ENCODE measurements at places on chromosomes 4 and X.

DNA sequence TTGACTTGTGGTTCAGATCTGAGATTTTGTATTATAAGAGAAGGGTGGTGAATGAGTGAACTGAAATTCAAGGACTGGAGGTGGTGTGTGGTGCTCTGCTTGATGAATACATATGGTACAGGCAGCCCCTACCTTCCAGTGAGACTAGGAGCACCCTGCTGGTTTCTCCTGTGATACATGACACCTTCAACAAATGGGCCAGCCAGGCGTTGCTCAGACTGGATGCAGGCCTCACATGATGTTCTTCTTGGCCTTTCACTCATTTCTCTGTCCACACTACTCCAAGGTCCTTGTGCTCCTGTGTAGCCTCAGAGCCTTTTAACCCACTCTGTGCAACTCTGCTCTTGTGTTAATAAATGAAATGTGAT lies 67.2 kb downstream of the FNIP2 start:
- DNase-seq, result no peak

DNA sequence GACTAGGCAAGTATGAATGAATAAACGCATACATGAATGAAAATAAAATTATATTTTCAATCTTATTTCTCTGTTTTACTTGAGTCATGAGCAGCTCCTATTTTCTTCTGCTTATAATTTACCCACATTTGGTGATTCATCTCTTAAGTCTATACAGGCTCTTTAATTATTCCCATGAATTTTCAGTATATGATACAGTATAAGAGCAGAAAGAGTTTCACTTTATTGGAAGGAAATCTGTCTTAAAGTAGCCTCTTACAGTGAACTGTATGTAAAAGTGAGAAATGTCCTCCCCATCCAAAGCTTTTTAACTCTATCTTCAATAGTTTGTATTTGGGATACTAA lies 50.8 kb downstream of the TMEM165 start:
- no peak for DNase-seq

DNA sequence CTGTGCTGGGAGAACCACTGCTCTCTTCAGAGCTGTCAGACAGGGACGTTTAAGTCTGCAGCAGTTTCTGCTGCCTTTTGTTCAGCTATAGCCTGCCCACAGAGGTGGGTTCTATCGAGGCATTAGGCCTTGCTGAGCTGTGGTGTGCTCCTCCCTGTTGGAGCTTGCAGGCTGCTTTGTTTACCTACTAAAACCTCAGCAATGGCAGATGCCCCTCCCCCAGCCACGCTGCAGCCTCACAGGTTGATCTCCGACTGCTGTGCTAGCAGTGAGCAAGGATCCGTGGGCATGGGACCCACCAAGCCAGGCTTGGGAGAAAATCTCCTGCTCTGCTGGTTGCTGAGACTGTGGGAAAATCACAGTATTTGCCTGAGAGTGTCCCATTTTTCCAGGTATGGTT lies 133.8 kb upstream of the UBQLN2 start:
- DNase-seq, result peak; percentile 0

DNA sequence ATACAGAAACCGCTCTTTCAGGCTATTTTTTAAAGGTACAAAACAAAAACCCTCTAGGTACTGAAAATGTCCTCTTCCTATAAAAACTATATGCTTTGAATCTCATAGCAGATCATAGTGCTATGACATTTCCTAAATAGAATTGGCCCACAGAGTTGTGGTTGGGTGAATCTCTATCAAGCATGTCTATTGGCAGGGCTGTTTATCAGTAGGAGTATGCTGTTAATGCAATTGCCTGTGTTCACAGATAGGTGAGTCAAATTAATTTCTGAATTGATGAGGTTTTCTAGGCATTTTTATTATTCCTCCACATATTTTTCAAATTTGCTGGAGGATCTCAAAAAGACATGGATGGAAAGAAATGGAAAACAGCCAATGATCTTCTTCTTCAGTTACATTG lies 73.9 kb downstream of the QRFPR start:
- DNase-seq, result no peak

GRCh38 chr4:181264893-181265292 lies 978.3 kb upstream of the TENM3 start:
- DNase-seq, result peak; percentile 71

GRCh38 chr4:80465238-80465637 lies 129.7 kb downstream of the CFAP299 start:
- no peak for DNase-seq

- no peak for DNase-seq
Observed at GRCh38 chr4:82797405-82798111, 1.0 kb downstream of the SCD5 start.

- peak; percentile 45 for DNase-seq
Observed at GRCh38 chr4:7043284-7044136, at the start of gene TADA2B. Gene TADA2B, plus strand, starts transcription at chr4:7043372. Its CDS starts 208 bp downstream, at chr4:7043580.

DNA sequence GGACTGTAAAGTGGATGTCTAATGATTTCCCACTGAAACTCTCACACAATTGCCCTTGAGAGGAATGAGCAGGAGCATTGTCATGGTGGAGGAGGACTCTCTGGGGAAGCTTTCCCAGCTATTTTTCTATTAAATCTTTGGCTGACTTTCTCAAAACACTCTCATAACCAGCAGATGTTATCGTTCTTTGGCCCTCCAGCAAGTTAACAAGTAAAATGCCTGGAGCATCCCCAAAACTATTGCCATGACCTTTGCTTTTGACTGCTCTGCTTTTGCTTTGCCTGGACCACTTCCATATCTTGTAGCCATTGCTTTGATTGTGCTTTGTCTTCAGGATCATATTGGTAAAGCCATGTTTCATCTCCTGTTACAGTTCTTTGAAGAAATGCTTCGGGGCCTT lies 120.2 kb upstream of the PDE5A start:
- no peak for DNase-seq

- DNase-seq, result no peak
Observed at GRCh38 chrX:155434906-155435743, 23.3 kb downstream of the F8A3 start.

- DNase-seq, result no peak
Observed at GRCh38 chr4:128782076-128782715, 27.3 kb upstream of the JADE1 start.

GRCh38 chrX:130426531-130426930 lies 24.7 kb downstream of the RBMX2 start:
- no peak for DNase-seq

DNA sequence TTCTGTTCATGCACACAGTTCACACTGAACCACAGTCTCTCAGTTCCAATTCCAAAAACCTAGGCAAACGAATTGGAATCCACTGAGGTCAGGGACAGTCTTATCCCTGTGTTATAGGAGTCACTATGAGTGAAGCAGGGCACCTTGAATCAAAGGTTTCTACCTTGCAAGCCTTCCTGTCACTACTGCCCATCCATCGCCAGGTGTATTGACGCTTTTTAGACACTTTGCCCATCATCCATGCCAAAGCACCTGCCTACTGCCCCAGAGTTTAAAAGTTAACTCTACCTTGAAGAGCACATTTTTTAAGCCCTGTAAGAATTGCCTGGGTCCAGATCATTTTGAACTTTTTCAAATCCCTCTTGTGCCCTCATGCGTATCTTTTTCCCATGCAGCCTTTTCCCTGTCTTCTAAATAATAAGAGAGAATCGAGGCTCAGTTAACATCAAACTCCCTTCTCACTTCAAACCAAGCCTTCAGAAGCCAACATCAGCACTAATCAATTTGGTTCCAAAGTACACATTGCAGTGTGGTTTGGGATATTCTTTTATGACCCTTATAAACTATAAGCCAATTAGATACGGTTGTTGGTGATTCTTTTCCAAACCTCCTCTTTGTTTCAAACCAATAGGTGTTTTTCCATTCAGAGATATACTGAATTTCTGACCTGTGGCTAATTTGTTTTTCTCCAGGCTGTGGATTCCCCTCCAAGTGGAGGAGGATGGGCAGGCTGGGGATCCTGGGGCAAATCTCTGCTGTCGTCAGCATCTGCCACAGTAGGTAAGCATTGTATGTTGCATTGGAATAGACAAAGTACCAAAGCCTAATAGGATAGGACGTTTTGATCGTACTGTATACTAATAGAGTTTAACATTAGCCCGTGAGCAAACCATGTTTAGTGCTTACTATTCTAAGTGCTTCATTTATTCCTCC lies 23.7 kb downstream of the FAM114A1 start:
- DNase-seq, result no peak

DNA sequence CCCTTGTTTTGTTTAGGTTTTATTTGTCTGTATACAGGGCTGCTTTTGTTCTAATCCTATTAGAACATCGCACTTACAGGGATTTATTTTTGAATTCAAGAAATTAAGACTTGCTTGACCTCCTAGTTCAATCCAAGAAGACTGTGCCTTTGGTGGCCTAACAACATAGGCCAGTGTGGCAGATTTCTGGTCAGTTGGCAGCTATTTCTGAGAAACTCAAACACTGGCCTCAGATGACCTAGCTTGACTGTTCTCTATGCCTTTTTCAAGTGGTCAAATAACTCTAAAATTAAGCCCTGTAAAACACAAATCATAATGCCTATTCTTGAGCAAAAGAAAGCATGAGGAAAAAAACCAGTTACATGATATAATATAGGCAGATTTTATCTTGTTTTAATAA lies 89.3 kb upstream of the GPR34 start:
- no peak for DNase-seq

- DNase-seq, result no peak
Observed at GRCh38 chr4:53500546-53500945, 90.7 kb downstream of the LNX1 start.

- DNase-seq, result peak; percentile 52
Observed at GRCh38 chrX:110046001-110046400, 43.1 kb downstream of the TMEM164 start.

- no peak for DNase-seq
Observed at GRCh38 chr4:167290678-167291077, 56.4 kb upstream of the SPOCK3 start.

GRCh38 chr4:65839164-65839931 lies 169.1 kb upstream of the EPHA5 start:
- no peak for DNase-seq

GRCh38 chr4:67020438-67020797 lies 524.9 kb downstream of the CENPC start:
- no peak for DNase-seq

DNA sequence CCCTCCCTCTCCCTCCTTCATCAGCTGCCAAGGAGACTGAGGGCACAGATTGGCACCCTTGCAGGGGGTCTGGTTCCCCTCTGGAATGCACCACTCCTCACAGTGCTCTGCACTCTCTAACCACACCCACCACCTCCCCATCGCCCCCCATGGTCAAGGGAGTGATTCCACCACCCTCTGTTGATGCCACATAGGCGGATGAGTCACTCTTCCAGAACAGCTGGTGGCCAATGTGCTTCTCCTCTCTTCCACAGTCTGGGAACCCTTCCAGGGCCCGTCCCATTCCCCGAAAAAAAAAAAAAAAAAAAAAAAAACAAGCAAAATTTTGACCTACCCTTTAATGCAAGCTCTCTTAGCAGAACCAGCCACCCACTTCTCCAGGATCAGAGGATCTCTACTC lies 341.3 kb upstream of the KLF3 start:
- DNase-seq, result no peak

- no peak for DNase-seq
Observed at GRCh38 chr4:184793735-184794355, 31.9 kb downstream of the ACSL1 start.

- DNase-seq, result peak; percentile 10
Observed at GRCh38 chr4:86977621-86978184, 42.9 kb downstream of the AFF1 start.

DNA sequence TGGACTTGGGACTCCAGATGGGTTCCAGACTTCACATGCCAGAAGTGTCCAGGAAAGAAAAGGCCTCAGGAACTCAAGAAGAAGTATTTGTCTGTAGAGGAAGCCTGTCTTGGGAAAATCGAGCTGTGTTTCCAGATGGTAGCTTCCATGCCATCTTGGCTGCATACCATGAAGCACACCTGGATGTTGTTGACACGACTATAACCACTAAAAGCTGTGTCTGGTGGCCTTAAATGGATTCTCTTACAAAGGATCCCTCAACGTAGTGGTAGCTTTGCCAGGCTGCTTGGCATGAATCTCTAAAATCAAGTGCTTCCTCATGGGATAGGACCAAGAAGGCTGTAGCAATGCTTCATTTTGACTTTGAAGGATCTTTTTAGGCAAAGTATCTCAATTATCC lies 313.4 kb upstream of the BOD1L1 start:
- no peak for DNase-seq

DNA sequence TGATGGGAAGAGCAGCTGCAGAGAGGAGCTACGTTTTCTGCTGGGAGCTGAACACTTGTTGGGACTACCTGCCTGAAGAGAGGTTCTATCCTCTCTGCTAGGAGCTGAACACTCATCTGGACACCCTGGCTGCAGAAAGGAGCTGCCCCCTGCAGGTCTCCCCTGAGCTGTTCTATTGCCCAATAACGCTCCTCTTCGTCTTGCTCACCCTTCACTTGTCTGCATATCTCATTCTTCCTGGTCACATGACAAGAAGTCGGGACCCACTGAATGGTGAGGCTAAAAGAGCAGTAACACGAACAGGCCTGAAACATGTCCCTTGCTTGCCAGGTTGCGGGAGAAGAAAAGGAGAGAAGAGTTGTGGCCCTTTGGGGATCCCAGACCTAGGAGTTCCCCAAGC lies 27.8 kb downstream of the NAA11 start:
- no peak for DNase-seq

DNA sequence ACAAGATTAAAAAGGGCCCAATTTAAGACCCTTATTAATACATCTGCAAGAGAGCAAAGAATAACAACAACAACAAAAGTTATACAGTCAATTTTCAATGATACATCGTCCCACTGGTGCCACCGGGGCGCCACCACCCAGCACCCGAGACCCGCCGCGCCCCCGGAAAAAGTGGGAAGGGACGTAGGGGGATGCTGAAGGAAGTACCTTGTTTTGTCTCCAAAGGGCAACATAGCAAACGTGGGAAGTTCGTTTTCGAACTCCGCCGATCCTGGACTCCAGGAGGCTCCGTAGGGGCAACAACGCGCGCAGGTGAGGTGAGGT lies 1.7 kb downstream of the PDE5A start:
- DNase-seq, result no peak

DNA sequence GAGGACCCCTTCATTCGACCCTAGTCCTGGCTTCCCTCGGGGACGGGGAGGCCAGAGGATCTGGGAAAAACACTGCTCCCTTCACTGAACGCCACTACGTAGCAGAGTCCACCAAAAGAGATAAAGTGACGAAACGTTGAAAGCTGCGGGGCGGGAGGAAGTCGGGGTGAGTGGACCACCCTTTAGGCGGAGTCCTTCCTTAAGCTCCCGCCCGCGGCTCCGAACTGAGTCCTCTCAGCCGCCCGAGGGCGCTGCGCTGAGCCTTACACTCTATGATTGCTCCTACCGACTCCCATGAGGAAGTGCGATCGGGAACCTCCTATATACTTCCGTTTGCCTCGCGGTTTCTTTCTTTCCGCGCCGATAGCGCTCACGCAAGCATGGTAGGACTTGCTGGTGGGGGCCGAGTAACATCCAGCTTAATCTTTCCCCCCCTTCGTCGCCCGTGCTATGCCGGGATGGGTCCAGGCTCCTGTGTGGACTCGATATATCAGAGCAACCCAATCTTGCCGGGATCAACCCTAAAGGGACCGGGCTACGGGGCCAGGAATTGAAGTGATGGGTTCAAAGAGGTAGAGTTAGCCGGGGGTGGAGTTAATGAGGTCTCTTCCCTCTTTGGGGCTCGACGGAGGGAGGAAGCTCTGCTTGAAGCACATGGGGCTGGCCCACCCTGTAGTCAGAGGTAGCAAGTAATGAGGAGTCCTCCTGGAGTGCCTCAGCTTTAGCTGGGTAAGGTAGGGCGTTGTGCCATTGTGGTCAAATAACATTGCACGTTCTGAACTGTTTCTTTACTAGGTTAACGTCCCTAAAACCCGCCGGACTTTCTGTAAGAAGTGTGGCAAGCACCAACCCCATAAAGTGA lies at the start of gene RPL36A:
TSS of gene RPL36A (plus strand) at position 348 of the 862 bp plus-strand sequence. CDS start at position 381, 33 bp downstream.
- DNase-seq, result peak; percentile 77
